ENCODE measurements at places on chromosomes 16 and 17.
A peak's percentile ranks its signal among the peaks of the same experiment; 100 is the strongest.

DNA sequence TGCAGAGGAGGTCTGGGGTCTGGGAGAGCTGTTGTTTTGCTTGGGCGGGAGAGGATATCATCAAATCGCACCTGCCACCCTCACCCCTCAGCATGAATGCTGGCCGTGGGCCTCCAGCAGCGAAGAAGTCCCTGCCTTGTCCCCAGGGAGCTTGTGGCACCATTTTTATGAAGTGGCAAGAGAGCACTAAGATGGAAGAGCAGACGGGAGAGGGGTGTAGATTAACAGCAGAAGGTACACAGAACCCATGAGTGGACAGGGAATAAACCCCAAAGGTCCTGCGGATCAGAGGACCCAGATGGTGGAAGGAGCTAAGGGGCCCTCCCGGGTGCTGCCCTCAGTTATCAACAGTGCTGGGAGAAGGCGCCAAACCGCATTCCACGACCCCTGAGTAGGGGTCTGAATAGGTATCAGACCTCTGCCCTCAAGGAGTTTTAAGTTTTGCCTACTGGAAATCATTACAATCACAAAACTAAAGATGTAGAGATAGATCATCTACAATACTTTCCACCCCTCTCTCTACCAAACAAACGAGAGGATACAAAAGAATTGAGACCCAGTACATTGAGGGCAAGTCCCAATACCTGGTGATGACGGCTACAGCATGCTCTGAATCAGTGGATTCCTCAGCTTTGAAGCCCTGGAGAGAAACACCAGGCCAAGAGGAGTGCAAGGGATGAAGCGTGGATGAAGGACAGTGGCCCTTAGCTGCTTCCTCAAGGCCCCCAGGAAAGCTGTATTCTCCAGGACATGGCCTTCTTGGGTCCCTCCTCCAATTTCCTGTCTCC, 60.2 kb downstream of the CCDC182 start:
- DNase-seq, result no peak

DNA sequence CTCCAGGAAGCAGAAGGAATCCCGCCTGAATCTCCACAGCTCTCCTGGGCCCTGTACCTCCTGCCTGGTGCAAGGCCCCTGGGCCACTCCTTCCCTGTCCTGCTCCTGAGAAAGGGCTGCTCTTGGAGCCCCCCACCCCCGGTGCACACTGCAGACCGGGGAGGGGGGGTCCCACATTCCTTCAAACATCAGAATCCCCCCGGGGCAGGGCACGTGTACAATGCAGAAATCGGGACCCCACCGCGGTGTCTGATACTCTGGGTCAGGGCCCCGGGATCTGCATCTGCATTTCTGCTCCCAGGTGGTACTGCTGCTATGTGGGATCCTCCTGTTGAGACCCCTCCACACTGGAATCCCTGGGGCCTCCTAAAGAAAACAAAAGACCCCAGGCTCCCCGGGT, 99.5 kb upstream of the GSE1 start:
- DNase-seq, result no peak

GRCh38 chr16:85590506-85590832, 22.7 kb upstream of the GSE1 start:
- DNase-seq, result no peak

GRCh38 chr16:67767953-67768352, 38.4 kb downstream of the RANBP10 start:
- DNase-seq, result no peak

- DNase-seq, result no peak
Measured at GRCh38 chr17:50641357-50641756, 6.7 kb downstream of the ABCC3 start.

DNA sequence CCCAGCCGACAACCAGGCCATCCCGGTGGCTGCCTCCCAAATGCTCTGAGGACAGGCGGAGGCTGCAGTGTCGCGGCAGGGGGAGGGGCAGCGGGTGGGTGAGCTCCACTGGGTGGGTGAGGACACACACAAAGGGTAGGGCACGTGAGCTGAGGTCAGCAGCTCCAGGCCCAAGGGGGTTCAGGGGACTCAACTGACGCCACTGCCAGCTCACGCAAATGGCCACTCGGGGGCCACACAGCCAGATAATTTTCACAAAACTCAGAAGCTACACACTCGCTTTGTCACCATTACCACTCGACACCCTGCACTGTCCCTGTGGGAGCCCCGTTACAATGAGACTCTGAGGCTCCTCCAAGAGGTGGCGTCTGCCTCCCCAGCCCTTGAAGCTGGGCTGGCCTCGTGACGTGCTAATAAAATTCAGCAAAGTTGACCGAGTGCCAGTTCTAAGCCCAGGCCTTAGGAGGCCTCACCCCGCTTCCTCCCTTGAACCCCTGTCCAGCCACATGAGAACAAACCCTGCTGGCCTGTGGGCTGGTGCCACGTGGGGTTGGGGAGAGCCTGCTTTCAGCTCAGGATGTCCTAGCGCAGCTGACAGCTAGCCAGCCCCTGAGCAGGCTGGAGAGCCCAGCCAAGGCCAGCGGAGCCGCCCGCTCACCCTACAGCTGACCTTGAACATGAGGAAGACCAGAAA, 56.9 kb downstream of the RMI2 start:
- no peak for DNase-seq

GRCh38 chr17:57662644-57663308, 82.3 kb downstream of the CCDC182 start:
- DNase-seq, result peak; percentile 91

DNA sequence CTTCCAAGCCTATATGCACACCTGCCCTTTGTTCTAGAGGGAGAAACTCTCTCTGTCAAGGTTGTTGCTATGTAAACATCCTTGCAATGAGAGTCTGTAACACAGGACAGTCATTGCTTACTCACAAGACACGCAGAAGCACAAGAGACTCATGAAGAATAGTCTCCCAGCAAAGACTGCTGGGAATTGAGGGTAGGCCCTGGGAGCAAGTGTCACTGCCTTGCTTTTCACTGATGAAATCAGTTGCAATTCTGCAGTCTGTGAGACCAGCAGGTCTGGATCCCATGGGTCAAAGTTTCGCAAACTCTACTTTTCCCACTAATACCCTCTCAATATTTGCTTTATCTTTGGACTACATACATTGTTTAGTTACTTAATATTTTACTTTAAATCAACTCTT, 177.4 kb downstream of the FTO start:
- DNase-seq, result no peak

- DNase-seq, result no peak
Measured at GRCh38 chr17:79960788-79961522, 74.7 kb downstream of the TBC1D16 start.

DNA sequence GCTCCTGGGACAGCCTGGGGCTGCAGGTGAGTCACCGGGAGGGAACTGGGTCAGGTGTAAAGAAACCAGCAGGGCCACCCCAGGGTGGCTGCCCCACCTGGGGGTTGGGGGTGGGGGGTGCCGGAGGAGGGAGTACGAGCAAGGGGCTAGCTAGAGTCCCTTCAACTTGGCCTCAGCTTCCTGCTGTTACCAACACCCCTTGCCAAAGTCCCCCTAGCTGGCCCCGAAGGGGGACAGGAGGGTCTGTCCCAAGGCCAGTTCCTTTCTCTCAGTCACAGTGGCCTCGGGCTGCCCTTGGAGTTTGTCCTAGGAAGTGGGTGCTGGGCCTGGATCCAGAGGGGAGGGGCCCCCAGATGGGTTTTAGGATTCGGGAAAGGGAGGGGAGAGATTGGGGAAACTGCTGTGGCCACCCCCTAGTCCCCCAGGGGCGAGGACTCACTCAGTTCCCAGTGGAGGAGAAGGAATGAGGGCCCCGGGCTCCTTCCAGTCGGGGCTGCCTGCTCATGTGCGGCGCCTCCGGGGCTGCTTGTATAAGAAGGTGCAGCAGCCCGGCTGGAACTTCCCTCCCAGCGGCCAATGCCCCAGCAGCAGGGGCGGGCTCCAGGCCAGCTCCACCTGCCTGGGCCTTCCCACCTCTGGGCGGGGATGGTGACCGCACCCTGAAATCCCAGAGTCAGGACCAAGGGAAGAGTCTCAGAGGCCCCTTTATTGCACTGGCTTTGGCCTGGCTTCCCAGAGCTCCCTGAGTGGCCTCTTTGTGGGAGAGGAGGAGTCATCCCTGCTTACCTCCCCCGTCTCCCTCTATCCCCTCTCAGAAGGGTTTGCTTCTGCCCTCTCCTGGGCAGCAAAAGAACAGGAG, 7.3 kb downstream of the ARHGAP27 start:
- DNase-seq, result no peak

DNA sequence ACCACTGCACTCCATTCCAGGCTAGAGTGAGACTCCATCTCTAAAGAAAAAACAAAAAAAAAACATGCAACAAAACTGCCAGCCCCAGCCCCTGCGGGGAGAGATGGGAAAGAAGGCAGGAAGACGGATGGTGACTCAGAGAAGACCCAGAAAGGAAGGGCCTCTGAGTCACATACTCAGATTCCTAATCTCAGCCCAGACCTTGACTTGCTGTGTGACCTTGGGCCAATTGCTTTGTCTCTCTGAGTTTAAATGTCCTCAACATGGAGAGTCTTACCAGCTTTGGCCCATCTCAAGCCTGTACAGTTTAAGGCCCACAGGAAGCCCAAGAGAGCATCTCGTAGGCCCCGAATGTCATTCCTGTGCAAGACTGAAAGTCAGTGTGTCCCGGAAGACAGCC, 86.5 kb upstream of the LHX1 start:
- no peak for DNase-seq

DNA sequence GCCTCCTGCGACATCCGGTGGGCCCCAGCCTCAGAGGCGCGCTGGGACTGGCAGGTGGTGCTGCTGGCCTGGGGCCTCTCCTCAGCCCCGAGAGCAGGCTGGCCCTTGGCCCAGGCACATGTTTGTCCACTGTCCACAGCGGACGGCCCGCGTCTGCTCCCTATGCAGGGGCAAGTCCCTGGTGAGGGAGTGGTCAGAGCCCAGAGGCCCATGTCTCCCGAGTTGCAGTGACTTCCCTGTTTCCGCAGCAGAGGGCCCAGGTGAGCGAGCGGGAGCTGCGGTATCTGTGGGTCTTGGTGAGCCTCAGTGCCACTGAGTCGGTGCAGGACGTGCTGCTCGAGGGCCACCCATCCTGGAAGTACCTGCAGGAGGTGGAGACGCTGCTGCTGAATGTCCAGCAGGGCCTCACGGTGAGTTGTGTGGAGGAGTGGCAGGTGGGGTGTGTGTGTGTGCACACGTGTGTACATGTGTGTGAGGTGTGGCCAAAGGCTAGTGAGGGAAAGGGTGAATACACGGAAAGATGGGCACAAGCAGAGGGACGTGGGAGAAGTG, 10.4 kb downstream of the IL34 start:
- DNase-seq, result no peak

DNA sequence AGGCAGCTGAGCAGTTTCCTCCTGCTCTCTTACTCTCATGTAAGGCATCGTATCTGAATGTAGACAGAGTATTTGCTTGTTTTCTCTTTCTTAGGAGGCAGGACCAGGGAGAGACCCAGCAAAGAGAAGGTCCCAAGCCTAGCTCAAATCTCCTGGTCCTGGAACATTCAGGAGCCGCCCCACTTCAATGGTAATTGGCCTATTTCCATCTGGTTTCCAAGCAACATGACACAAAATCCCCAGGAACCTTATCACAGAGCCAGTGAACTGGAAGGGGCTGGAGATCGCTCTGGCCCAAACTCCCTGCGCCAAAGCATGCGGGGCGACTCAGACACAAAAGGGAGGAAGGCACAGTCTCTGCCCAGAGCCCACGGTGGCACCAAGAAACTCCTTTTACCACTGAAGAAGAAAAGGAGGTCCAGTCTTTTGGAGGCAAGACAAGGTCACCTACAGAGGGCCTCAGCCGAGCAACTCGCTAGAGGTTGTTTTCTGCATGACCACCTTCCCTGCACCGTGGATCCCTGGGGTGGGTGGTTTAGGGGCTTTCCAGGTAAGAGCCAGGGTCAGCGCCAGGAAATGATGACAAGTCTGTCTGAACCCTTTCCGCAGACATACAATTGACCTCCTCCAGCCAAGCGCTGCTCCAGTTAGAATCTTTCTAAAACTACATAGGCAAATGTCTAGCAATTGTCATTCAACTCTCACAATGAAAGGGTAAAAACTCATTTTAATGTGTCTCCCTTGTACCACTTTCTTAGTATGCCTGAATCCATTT, 394.7 kb downstream of the SOX9 start:
- peak; percentile 77 for DNase-seq
